ENCODE measurements at places on chromosomes 3 and 15.

GRCh38 chr15:84784262-84784661 lies 32.9 kb upstream of the ALPK3 start:
- no peak for DNase-seq

GRCh38 chr3:43087249-43087776 lies 18.6 kb downstream of the POMGNT2 start:
- DNase-seq = no peak

GRCh38 chr15:37134699-37135131 lies 34.4 kb upstream of the MEIS2 start:
- DNase-seq = no peak

- DNase-seq = no peak
Observed at GRCh38 chr15:100987143-100987542, 68.0 kb downstream of the LRRK1 start.

- no peak for DNase-seq
Observed at GRCh38 chr3:142127941-142128658, 21.2 kb downstream of the TFDP2 start.

- DNase-seq = peak; percentile 91
Observed at GRCh38 chr3:39146611-39147591, 6.5 kb downstream of the CSRNP1 start.

GRCh38 chr3:54079314-54079713 lies 43.0 kb upstream of the CACNA2D3 start:
- no peak for DNase-seq

DNA sequence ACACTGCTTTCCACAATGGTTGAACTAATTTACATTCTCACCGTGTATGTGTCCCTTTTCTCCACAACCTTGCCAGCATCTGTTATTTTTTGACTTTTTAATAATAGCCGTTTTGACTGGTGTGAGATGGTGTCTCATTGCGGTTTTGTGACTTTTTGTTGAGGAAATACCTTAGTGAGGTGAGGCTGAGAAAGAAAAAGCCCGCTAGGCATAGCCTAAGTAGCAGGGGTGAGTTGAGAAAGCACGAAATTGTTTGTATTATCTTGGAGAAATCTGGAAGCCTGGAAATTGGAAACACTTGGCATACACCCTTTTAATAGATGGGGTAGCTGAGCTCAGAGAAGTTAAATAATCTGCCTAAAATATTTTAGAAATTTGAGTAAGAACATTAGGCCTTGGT lies 61.5 kb upstream of the CFAP161 start:
- no peak for DNase-seq

GRCh38 chr15:94263341-94264273 lies 32.2 kb downstream of the MCTP2 start:
- DNase-seq = peak; percentile 23

GRCh38 chr15:78088773-78089080 lies 3.6 kb upstream of the SH2D7 start:
- no peak for DNase-seq

- DNase-seq = no peak
Observed at GRCh38 chr3:12904951-12905315, 63.6 kb upstream of the RPL32 start.

DNA sequence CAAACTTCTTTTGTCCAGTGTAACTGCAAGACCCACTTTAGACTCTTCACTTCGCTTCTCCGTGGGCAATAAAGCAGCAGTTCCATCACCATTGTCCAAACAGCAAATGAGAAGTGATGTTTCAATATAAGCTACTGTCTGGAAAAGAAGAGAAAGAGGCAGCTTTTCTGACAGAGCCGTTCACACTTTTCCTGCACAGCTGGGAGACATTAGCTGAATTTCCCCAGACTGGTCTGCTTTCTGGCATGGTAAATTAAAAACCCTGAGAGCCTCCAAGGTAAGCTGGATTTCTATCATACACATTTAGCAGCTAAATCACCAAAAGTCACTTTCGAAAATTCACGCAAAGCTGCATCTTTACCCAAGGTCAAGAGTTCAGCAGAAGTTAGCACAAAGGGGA lies 108.5 kb upstream of the CMC1 start:
- no peak for DNase-seq

DNA sequence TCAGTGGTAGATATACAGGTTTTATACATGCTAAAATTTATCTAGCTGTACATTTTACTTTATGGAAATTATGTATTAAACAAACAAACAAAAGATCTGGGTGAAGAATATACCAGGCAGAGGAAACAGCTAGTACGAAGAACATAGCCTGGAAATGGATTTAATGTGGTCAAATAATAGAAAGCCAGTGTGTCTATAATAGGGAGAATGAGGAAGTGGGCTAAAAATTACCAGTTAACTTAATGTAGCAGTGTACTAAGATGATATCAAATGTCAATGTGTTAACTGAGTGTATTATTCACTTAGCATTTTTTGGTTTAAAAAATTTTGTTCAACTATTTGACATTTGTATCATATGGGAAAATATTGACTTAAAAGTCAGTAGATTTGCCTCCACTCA lies 22.8 kb upstream of the SLC15A2 start:
- DNase-seq = no peak

DNA sequence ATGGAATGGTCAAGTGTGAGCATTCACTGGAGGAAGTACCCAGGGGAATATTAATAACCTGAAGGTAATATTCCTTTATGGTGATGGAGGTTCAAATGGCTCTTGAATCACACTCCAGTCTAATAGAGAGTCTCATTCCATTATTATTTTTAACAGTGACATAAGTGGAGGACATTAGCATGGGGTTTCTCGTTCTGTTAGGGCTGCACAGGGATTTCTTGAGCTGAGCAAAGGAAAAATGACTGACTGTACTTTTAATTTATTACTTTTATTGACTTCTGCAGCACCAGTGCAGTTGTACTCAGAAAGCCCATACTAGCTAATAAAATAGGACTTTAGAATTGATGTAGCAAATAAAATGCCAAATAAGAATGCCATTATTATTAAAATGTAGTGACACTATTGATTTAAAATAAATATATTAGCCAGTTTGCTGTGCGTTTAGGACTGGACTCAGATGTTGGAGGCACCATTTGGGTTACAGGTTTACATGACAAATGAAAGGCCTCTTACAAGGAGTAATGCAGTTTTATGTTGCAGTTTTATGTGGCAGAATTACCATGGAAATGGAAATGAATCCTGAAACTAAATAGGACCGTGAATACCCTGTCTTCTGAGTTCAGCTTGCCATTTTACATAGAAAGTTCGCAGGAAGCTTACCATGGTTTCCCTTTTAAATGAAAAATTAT lies 705.1 kb upstream of the GRM7 start:
- no peak for DNase-seq

DNA sequence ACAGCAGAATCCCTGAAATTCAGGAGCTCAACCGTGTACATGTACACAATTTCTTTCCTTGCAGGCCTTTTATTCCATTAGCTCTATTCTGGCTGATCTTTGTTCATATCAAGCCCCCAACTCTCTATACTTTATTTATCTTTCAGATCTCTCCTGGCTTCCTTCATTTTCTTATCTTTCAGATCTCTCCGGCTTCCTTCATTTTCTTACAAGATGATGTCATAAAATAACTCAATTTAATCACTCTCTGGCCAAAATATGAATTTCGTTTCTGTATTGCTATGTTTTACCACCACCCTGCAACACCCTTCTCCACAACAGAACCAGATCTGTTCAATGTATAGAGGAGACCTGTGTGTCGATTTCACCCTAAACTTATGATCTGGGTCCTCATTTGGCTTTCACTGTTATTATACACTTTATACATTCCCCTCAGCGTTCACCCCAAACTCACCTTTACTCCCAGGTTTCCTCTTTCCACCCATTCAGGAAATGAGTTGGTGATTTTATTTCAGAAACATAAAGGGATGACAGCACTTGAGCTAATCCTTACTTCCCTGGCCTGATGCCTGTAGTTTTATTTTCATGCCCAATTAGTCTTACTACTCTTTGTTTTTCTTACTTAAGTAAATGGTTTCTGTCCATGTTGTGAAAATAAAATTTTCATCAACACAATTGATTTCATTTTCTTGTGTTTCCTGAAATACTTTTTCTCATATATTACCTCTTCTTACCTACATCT lies 195.5 kb downstream of the BCHE start:
- DNase-seq = no peak

DNA sequence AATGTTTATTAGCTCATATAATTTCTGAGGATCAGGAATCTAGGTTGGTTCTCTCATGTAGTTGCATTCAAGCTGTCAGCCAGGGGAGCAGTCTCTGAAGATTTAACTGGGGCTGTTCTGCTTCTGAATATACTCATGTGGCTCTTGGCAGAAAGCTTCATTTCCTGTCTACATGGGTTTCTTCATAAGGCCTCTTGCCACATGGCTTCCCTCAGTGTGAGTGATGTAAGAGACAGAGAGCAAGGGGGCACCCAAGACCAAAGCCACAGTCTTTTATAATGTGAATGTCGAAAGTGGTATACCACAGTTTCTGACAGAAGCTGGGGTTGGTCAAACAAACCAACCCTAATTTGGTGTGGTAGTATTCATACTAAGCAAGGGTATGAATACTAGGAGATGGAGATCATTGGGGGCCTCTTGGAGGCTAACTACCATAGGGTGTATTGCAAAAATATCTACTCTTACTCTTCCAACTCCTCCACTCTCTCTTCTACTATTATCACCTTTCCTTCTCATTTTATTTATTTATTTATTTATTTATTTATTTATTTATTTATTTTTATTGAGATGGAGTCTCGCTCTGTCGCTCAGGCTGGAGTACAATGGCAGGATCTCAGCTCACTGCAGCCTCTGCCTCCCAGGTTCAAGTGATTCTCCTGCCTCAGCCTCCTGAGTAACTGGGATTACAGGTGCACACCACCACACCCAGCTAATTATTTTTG lies 123.8 kb downstream of the B3GALNT1 start:
- DNase-seq = peak; percentile 7

DNA sequence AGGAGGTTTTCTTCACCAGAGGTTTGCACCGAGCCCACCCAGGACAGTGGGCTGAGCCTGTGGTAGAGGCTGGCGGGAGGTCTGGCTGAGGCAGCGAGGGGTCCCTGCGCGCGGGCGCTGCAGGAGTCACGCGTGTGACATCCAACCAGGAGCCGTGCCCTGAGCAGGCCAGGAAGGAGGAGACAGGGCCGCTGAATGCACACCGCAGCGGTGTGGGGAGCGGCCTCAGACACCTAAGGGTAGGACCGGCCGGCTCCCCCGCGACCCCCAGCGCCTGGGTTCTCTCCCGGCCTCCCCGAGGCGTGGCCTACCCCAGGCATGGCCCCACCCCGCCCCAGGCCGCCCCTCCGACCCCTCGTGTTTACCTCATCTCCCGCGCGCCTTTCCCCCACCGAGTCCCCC lies 412 bp downstream of the SLC41A3 start:
- DNase-seq = peak; percentile 34

DNA sequence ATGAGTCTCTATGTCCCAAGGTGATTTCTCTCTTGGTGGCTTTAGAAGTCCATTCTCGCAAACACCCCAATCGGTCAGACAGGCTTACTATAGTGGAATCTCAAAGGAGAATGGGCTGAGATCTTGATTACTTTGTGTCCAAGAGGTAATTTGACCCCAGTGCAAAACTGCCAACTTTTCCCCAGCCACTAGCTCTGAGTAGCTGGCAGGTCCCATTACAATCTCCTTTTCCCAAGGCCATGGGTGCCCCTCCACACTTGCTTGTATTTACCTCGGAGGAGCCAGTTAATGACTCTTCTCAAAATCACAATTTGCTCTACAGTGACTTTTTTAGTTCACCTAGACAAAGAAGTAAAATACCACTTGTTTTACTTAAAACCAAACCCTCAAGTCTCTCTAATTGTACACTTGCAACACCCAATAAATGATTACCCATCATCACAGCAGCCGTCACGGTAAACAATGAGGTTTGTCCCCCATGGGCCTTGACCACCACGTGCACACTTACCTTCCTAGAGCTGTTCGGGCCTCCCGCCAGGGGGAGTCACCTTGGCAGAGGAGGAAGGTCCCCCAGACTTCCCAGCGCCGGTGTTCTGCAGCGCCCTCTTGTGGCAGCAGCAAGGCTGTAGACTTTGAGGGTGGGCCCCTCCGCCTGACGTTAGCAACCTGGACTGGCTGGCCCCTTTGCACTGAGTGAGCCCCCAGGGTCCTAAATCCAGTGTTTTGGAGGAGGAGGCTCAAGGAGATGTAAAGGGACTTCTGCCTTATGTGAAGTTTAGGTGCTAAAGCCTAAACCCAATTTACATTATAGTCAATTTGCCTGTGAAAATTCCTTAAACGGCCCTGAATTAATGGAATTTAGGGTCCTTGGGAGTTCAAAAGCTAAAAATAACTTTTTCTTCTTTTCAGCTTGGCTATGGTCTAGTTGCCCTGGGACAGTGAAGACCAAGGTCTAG lies 18.7 kb upstream of the HDAC11 start:
- peak; percentile 65 for DNase-seq

- peak; percentile 62 for DNase-seq
Observed at GRCh38 chr3:9352917-9353752, 9.7 kb upstream of the THUMPD3 start.

DNA sequence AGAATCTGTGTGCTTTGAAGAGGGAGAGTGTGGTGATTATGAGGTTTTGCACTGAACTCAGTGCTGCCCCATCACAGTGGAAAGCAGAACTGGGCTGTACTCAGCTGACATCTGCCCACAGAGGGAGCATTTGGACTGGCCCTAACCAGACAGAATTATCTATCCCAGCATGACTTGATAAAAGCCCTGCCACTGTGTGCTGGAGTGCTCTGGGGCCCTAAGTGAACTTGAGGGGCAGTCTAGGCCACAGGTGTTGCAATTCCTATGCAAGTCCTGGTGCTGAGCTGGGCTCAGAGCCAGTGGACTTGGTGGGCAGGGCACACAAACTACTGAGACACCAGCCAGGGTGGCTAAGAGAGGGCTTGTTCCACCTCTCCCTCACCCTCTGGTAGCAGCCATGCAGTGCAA lies 269.2 kb upstream of the CTNNB1 start:
- no peak for DNase-seq

DNA sequence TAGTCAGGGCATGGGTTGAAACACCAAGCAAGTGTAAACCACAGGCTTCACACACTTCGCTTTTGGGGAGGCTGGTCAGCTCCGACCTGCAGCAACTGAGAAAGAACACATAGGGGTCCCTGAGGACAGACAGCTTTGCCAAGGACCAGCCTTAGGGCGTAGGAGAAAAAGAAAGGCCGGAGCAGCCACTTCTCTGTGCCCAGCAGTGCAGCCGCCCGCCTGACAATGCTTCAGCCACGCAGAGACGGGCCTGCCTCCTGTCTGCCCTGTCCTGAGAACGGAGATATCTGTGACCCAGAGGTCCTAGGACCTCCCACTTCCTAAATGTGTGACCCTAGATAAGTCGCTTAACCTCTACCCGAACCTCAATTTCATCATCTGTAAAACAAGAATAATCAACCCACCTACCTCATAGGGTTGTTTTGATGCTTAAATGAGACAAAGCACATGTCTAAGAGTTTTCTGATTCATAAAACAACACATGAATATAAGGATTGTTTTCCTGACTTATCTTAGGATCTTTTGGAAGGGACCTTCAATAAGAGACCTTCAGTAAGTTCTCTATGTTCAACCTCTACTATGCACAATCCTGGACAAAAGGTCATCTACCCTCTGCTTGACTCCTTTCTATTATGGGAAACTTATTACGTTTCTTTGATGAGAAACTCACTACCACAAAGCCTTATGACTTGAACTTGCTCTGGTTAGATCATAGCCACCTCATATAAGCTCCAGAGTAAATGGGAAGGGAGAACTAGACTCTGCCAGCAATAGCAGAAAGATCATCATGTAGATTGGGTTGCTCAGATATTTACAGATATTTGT lies 32.9 kb upstream of the RFTN1 start:
- DNase-seq = no peak

- DNase-seq = peak; percentile 56
Observed at GRCh38 chr3:139427283-139428060, 38.0 kb upstream of the COPB2 start.

GRCh38 chr15:83310521-83311456 lies 26.3 kb upstream of the BNC1 start:
- no peak for DNase-seq
